ENCODE measurements at places on chromosomes 4 and X.

- no peak for DNase-seq
Measured at GRCh38 chr4:137238456-137239162, 293.7 kb downstream of the PCDH18 start.

GRCh38 chrX:155027509-155028066 lies 944 bp downstream of the FUNDC2 start:
- no peak for DNase-seq

DNA sequence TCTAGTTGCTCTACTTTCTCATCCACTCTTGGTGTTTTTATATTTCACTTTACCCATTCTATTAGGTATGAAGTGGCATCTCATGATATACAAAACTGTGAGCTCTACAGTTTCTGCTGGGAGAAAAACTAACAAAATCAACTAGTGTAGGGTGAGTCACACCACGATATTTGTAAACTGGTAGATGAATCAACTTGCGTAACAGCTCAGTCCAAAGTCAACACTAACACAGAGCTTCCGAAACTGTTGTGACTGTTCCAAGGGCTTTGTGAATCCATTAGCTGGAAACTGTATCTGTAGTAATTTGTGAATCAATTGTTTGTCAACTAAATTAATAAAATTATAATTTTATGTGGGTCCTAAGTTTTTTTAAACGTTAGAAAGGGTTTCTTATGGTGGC lies 119.8 kb upstream of the TSPAN5 start:
- DNase-seq: no peak

- no peak for DNase-seq
Measured at GRCh38 chr4:3386526-3386925, 55.2 kb upstream of the HGFAC start.

DNA sequence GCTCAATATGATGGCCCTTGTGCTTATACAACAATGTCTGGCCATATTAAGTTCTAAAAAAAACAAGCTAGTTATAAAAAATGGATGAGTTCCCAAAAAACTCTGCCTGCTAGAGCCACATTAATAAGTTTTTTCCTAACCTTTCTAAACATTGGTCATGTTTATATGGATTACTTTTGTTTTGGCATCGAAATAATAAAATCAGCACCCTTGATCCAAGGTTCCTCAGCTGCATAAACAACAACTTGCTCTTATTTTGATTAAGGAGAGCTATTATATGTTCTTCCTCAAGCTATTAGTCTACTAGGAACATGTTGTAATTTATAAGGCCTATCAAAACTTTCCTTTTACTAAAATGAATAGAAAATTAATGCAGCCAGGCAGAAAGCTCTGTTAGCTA lies 48.4 kb downstream of the UNC5C start:
- DNase-seq: no peak

DNA sequence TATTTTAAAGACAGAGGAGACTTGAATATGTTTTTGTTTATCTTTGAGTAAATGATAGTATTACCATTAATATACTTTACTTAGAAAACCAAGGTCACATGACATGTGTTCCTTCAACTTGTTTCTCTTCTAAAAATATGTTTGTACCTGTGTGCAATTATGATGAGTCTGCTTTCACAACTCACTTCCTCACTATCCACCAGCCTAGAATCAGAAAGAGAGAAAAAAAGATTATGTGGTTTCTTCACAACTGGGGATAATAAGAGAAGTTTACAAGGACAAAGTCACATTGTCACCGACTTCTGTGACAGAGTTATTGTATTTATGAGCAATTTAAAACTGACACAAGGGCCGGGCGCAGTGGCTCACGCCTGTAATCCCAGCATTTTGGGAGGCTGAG lies 1112.1 kb downstream of the RPA4 start:
- no peak for DNase-seq

DNA sequence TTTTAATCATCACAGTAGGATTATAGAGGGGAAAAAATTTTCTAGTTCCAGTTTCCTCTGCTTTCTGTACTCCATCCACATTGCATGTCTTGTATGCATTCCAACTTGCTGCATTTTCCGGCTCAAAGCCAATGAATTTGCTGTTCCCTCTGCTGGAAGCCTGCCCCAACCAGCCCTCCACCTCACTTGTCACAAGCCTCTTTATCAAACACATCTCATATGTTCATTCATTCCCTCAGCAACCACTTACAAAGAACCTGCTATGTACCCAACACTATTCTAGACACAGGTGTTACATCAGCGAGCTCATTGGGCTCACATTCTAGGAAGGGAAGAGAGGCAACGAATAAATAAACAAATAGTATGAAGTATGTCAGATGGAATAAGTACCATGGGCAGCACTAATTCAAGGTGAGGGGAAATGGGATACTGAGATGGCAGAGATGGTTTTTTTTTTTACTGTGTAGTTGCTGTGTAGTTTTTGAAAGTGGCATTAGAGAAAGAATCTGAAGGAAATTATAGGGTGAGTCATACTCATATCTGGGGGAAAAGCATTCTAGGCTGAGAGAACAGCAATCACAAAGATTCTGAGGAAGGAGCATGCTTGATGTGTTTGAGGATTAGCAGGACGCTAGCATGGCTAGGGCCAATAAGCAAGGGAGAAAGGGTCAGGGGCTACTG lies 332.5 kb downstream of the PDGFC start:
- no peak for DNase-seq

- no peak for DNase-seq
Measured at GRCh38 chr4:4226606-4227438, at the start of gene OTOP1. Gene OTOP1 (minus strand): TSS chr4:4226929. CDS start chr4:4226864, 65 bp downstream.

DNA sequence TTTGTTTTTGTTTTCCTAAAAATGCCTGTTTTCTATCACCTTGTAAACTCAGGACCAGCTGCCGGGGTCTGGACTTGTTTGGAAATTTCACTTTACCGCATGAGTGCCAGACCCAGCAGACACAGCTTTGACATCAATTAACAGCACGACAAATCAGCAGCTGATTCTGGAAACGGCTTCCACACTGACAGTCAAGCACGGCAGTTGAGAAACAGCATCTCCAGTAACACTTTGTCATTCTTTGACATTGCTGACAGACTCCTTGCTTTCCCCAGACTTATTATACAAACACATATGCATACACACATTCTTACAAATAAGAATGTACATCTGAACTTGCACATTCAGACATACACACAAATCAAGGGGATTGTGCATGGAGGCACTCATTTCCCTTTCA lies 1017.6 kb upstream of the HS3ST1 start:
- DNase-seq: no peak

DNA sequence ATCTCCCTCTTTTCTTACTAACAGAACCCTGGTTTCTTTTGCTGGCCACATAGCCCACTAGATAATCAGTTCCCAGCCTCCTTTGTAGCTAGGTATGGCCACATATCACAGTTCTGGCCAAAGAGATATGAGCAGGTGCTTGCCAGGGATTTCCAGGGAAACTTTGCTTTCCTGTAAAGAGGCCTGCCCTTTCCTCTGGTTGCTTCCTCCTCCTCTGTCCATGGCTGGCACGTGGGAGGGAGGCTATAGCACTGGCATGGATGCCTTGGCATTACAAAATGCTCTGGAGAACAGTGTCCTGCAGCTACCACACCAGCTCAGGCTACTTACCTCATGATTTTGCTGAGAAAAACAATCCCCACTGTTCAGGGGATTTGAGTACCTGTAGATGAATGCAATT lies 27.5 kb downstream of the RAB33B start:
- no peak for DNase-seq

DNA sequence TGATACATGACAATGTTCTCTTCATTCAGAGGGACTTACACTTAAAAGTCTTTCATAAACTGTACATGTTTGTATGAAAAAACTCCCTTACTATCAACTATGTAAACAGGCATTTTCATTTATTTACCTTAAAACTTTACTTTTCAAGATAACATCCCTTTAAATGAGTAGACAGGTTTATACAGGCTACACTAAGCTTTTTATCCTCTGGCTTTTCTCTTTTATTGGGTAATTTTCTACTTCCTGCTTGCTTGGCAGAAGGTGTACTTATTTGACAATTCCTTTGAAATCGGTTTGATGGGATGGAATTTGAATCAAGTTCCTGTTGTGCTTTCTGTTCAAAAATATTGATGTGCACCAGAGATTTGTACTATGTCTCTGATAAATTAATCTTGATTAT lies 81.4 kb downstream of the PTPN13 start:
- DNase-seq: no peak

DNA sequence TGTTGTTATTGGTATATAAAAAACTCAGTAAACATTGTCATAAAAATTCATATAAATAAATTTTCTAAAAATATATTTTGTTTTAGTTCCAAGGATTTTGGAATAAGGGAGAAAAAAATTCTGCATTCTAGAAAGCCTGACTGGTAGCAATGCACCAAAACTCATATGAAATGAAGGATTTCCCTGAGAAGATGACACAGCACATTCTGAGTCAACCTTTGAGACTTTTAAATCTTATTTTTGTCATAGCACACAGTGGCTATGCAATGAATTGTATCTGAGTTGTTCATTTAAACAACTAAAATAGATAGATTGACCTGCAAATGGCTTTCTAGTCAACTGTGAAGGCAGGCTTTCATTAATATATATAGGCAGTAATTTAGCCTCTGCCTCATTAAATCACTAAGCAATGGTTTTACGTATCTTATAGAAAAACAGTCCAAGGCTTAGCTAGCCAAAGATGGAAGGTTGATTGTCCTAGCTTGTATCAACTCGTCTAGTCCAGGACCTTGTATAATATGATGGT lies 239.1 kb upstream of the NEIL3 start:
- DNase-seq: no peak

DNA sequence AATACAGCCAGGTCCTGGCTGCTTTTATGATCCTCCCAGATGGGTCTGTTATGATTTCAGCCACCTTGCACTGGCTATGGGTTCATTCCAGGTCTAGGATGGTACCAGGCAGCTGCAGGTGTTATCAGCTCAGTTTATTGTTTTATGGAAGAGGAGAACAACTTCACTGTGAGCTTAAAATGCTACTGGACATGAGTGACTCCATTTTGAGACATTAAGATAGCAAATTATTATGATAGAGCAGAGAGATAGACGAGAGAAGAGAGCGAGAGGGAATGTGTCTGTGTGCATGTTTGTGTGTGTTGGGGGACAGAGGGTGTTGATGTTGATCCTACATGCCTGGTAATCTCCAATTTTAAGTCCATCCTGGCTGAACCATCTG lies 820.2 kb downstream of the FSTL5 start:
- DNase-seq: no peak

- DNase-seq: no peak
Measured at GRCh38 chr4:19030048-19030447, 1008.5 kb upstream of the LCORL start.

- DNase-seq: no peak
Measured at GRCh38 chr4:127623797-127624083, 9.0 kb upstream of the INTU start.

DNA sequence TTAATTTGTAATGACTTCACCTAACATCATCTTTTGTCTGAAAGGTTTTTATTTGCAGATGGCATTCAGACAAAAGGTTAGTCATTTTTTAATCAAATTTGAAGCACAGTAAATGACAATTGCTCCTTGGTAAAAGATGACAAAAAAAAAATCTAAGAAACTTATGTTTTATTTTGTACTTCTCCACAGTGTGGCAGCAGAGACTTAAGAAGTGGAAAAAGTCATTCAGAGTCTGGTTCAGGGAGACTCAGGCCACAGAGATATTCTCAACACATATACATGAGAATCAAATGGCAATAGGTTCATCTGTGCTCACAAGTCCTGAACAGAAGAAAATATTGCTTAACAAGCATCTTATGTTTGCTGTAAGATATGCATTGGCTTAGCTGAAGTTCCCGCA lies 436.2 kb downstream of the KCNIP4 start:
- peak; percentile 34 for DNase-seq

- DNase-seq: no peak
Measured at GRCh38 chrX:154469880-154470279, 9.2 kb downstream of the LAGE3 start.

- DNase-seq: no peak
Measured at GRCh38 chr4:153112041-153112441, 92.2 kb upstream of the TRIM2 start.
